ENCODE measurements at places on chromosomes 6 and 20. TPM values are rescaled to one million over a fixed set of nuclear protein-coding genes. Genes with fewer than 3 reads are reported as not detected.

SLC22A23 gene
- total RNA-seq, result 6.6 TPM

DNA sequence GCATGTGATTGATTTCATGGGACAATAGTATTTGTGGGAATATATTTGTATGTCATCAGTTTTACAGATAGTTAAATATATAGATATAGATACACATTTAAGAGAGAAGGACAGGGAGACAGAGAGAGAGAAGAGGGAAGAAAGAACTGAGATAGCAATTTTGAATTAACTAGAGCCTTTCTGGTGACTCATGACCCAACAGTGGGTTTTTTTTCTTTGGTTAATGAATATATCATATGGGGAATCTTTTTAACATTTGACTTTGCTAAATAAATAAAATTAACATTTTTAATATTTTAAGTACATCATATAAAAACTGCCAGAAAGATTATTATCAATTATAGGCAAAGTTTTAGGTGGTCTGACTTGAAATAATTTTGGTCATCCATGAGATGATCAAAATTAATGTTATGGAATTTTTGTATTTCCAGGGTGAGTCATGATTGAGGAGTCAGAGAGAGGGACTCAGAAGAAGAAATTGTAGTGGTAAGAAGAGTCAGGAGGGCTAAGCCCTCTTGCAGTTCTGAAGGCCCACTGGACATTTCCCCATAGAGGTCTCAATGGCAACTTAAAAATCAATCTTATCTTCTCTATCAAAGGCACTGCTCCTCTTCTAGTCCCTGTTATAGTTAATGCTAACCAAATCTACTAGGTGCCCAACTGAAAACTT is 508.1 kb upstream of the MAP3K7 start:
- no peak for DNase-seq

CYB5R4 gene
- total RNA-seq, result 9.4 TPM

DNA sequence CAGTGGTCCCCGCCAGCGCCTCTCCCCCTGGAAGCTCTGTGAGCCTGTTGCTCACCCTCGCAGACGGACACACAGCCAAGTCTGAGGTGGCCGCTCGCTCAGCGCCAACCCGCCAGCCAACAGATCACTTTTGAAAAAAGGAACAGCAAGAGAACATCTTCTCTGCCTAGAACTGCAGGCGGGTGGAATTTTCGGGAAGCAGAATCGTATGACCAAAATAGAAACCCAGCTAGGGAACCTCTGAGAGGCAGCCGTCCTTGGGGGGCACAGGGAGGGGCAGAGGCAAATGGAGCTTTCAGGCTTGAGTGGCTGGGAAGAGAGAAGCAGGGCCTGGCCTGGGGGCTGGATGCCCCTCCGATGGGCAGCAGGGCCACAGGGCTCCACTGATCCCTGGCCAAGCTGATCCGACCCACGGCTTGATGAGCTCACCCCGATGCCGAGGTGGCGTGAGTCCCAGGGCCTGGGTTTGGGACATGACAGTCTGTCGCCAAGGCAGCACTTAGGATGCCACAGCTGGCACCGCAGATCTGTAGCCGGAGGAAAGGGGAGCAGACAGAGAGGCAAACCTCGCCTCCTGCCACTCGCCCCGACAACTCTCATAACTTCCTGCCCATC is 9.8 kb downstream of the NFATC2 start:
- DNase-seq, result no peak

DNA sequence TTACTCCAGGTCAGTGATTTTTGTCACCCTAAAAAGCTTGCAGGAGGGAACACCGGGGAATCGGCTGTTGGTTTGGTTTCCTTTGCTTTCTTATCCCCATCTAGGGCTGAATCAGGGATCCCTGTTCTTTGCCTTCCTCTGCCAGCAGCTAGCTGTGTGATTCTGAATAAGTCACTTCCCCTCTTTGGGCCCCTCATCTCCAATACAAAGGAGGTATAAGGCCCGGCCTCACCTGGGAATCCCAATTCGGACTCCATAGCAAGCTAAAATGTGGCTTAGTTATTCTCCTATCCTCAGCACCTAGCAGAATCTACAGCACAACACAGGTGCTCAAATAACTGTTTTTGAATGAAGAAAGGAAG is 18.5 kb upstream of the ARMC12 start:
- DNase-seq, result no peak

DNA sequence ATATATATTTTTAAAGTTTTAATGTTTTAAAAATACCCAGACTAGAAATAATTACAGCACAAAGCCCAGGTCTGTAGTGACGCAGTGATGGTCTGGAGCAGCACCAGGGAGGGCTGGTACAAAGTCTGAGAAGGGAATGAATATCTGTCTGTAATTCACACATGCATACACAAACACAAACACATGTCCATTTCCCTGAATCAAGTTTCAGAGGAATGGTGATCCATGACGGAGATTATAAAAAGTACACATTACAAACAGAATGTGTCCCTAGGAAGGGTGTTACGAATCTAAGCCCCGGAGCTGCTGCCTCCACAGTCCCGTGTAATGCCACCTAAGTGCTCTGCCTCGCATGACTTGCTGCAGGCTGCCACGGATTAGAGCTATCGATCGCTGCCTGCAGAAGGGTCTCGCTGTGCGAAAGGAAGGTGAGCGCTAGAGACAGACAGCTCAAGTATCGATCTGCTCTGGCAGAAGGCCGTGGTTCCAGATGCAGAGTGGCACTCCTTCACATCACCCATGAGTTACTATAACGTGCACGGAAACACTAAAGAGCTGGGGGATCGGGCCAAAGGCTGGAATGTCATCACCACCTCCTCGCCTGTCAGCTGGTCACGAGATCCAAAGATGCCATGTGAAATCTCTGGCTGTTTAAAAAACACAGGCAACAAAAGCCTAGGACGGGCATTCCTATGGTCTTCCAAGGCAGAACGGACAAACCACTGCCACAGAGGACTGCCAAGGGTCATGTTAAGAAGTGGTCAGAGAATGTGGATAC is 87.1 kb downstream of the INSM1 start:
- no peak for DNase-seq

ZNF311 gene
- 3.2 TPM for total RNA-seq

CGA gene
- total RNA-seq, result not detected

GJA1 gene
- 160 TPM for total RNA-seq

- DNase-seq, result no peak
Observed at GRCh38 chr6:156701966-156702365, 75.2 kb upstream of the ARID1B start.

DNA sequence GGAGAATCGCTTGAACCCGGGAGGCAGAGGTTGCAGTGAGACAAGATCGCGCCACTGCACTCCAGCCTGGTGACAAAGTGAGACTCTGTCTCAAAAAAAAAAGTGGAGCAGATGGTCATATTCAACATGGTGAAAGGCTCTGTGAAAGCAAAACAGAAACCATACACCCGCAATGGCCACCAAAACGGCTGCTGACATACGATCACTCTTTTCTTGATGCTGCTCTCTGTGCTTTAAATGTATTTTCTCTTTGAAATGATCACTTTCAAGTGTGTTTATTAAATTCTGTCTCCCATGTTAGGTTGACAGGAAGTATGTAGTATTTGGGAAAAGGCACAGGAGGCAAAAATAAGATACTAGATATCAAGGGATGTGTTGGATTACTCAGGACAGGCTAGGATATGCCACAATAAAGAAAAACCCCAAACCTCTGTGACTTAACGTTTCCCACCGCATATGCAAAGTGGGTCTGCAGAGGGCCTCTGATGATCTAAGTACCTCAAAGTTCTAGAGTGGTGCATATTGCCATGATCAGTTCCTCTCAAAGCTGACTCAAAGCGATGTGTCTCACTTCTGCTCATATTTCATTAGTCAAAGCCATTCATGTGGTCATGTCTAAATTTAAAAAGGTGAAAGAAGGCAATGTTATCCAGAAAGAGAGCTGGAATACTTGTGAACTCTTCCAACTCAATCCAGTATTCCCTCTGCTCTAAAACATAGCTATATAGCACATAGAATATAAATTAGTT is 155.1 kb upstream of the SOX4 start:
- DNase-seq, result no peak

- DNase-seq, result peak; percentile 49
Observed at GRCh38 chr20:41394931-41395666, 28.5 kb upstream of the EMILIN3 start.

RAB44 gene
- total RNA-seq, result 0.26 TPM

DNA sequence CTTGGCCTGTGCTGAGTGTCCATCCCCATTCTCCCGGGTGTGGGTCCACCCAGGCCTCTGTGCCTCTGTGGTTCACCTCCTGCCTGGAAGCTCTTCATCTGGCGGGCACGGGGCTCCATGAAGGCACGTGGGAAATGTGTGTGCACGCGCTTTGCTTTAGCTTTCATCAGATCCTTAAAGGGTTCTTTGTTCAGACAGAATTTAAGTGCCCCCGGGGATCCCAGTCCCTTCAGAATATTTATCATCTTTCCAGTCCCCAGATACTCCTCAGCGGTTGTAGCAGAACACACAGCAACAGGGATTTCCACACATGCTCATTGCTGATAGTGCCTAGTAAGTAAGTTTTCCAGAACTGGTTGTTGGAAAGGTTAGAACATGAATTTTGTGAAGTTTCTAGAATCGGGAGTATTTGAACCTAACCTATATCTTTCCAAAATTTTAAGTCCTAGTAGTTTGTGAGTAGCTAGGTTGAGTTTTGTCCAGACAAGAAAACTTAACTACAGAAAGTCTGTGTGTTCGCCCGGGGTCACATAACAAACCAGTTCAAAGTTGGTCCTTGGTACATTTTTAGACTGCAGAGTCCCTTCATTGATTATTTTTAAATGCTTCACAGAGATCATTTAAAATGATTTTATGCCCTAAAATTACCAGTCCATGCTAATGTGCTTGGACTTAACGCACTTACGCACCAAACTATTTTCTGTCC is 67.7 kb downstream of the RPP40 start:
- no peak for DNase-seq

DNA sequence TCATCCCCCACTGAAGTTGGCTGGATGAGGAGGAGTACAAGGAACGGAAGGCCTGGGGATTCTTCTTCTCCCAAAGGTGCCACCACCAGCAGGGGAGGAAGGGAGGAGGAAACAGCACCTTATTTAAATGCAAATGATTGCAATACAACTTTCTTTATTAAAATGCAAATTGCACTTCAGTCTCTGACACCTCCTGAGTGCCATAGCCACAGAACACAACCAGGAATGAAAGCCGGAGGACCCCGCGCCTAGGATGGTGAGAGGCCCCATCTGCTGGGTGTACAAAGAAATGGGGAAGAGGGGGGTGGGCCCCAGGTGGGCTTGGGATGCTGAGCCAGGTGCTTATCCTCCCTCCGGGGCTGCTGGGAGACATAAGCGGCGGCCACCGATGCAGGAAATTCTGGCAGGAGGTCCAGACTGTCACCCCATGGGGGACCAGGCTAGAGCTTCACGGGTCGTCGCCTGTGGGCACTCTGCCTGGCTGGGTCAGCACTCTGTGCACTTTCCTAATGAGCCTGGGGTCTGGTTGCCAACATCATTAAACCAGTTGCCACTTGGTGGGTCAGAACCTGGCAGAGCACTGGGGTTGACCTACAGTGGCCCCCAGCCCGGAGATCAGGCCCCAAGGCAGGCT is 154.2 kb upstream of the MLN start:
- DNase-seq, result no peak

- no peak for DNase-seq
Observed at GRCh38 chr20:19000078-19000477, 186.5 kb downstream of the SCP2D1 start.

ATP6V1G2 gene
- total RNA-seq, result 3.3 TPM

GRCh38 chr20:40019510-40019909 is 669.5 kb downstream of the MAFB start:
- no peak for DNase-seq

BMP7 gene
- total RNA-seq, result 12.1 TPM

DNA sequence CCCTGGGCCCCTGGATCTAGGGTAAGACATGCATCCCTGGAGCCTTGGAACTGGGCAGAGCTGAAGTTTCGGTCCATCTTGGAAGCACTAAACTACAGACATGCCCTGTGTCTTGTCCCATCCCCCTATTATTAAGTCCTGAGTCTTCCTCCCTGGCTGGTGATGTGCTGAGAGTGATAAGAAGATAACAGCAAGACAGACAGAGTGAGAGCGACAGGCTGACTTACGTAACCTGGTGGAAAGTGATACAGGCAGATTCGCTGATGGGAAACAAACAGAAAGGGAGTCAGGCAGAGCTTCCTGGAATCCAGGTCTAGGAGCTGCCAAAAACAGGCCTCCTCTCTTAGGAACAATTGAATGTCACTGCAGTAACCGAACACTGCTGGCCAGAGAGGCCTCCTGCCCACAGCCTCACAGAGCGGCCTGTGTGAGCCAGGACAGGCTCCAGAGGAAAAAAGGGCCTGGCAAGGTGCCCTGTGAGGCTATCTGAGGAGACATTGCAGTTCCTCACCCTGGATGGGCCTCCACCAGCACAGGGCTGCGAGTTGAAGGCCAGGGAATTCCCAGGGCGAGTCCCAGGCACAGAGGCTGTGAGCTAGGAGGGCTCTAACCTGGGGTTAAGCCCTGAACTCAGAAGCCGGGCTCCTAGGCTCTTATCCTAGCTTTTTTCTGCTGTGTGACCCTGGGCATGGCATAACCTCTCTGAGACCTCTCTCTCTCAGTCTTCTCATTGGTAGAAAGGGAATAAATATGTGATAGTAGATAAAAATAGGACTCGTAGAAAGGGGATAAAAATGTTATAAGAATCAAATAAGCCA is 34.2 kb upstream of the B4GALT5 start:
- DNase-seq, result no peak

ZBTB46 gene
- total RNA-seq, result 10.6 TPM

SAMD3 gene
- 6.3 TPM for total RNA-seq

- no peak for DNase-seq
Observed at GRCh38 chr6:113377362-113377942, 479.7 kb upstream of the MARCKS start.

PPIL6 gene
- total RNA-seq, result 11.9 TPM

DCDC2 gene
- 4.3 TPM for total RNA-seq

- DNase-seq, result no peak
Observed at GRCh38 chr6:3609388-3609787, 142.1 kb downstream of the PXDC1 start.

EEF1A2 gene
- 11.2 TPM for total RNA-seq

DNA sequence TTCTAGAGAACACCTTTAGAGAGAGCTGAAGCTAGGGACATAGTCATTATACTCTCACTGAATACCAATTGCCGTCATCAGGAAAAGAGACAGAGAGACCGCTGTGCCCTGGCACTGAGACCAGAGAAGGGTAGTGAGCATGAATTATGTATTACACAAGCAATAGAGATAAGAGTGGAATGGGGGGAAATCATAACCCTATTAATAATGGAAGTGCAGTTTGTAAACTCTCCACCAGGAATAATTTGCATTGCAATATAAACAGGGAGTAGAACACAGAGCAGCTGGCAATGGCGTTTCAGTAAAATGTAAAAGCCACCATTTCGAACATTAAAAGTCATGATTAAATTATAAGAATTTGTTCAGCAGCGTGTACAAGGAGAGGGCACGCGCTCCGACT is 244.5 kb downstream of the MAFB start:
- no peak for DNase-seq
